ENCODE measurements at places on chromosomes 7 and 10.
A peak's percentile ranks its signal among the peaks of the same experiment; 100 is the strongest.

DNA sequence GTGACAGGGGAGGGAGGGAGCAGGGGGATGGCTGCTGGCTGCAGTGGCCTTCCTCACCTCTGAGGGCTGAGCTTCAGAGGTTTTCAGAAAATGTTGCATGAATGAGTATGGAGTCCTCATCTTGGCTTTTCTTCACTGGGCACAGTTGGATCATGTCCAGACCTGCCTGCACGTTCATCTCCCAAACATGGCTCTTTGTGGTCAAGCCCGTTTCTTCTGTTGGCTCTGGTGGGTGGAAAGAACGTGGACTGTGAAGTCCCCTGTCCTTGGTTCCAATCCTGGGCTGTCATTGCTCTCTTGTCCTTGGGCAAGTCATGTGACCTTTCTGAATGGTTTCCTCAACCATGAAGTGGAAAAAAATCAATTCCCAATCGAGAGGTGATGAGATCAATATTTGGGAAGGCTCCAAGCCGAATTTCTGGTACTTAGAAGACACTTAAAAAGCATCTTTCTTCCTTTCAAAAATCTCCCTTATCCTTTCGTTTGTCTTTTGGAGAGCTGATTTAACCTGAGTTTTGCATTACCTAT is 34.5 kb downstream of the TSPAN14 start:
- no peak for DNase-seq

- no peak for DNase-seq
Observed at GRCh38 chr10:24438800-24439199, 229.9 kb downstream of the KIAA1217 start.

GRCh38 chr7:43520201-43520600 is 62.7 kb upstream of the STK17A start:
- DNase-seq = no peak

DNA sequence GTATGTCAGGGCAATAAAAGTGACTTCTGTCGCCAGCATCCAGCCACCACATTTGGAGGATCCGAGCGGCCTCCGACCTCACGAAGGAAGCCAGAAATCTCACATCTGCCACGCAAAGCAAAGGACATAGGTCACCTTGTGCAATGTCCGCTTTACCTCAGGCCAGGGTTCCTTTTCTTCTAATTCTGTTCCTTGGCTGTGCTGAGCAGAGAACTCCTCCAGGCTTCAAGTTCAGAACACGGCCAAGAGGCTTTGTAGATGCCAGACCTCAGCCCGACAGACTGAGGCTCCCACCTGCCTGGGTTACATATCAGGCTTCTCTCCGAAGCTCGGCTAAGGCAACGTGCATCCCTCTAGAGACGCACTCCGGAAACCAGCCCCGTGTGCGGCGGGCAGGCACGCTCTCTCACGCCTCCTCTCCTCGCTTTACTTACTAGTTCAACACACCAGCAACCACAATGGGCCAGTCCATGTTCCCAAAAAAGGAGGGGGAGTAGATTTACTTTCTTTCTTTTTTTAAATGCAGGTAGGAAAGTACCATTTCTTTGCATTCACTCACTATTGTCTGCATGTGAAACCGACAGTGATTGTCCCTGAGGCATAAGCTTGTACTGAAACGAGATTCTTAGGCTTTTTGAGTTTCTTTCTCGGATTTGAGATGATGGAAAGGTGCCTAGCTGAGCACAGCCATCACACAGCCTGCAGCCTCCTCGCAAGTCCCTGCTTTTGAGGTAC is 122.4 kb upstream of the AFAP1L2 start:
- DNase-seq = peak; percentile 89

DNA sequence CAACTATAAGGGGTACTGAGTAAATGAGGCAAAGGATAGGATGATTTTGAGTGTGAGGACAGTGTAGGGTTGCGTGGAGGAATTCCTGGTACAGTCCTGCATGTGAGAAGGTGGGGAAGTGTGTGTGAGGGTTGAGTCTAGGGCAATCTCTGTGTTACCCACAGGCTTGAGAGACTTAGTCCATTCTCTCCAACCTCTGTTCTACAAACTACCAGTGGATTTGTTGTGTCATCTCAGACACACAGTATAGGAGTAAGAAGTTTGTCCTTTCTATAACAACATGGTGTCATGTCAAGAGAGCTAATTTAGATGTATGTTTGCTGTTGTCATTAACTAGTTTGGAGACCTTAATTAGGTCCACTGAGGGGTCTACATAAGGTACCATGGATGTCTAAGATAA is 12.5 kb downstream of the PURB start:
- no peak for DNase-seq

GRCh38 chr10:12390733-12391132 is 41.4 kb downstream of the CAMK1D start:
- no peak for DNase-seq

GRCh38 chr7:12294701-12295100 is 83.6 kb downstream of the TMEM106B start:
- peak; percentile 1 for DNase-seq
